AG20443 (cell line): ENCODE measurements at places on chromosomes 12 and 14.

DNA sequence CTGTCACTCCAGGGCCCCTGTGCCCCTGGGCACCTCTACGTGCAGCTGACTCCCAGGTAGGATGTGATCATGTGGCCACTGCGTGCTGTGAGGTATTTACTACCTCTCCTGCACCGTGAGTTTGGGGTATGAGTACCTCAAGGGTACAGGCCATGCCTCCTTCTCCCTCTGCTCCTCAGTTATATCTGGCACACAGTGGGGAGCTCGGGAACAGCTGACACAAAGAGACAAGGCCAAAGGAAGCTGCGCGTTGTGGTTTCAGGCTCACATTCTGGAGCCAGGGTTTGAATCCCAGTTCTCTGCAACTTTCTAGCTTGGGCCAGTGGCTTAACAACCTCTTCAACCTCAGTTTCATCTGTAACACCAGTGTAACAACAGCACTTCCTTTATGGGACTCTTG, 7.8 kb upstream of the SLC6A12 start:
- no peak for DNase-seq

- DNase-seq: no peak
These were observed 499.0 kb downstream of the VRK1 start for GRCh38 chr14:97296176-97296575.

GRCh38 chr14:106318700-106319099, 792.3 kb downstream of the TMEM121 start:
- DNase-seq: no peak

GRCh38 chr14:90839024-90839888, 23.0 kb upstream of the TTC7B start:
- DNase-seq: peak; percentile 83

DNA sequence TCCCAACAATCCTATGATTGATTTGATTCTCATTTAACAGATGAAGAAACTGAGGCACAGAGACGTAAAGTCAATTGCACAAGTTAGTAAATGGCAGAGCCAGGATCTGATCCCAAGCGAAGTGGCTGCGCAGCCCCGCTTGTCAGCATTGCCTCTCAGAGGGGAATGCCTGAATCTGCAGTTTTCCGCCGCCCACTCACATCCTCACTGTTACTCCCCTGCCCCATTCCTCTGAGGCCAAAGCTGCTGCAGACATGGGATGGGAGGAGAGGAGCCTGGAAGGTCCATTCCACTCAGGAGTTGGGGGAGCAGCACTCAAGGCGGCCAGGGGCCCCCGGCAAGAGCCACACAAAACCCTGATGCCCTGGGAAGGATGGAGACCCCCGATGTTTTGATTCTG, 1.0 kb downstream of the NRIP2 start:
- DNase-seq: no peak

DNA sequence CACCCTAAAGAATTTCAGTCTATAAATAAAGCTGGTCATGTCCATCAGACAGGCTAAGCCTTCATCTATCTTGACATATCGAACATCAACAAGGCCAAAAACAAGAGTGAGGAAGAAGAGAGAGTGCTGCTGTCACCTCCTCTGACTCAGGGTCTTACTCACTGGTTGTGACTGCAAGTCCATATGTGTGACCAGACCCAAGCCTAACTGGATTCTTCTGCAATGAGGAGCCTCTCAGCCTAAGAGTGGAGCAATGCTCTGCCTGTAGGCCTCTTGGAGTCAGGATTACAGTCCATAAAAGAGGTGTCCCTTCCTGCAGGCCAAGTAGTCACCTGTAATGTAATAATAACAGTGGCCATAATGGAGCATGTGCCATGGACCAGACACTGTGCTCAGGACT, 121.2 kb upstream of the SLC35F4 start:
- peak; percentile 37 for DNase-seq

DNA sequence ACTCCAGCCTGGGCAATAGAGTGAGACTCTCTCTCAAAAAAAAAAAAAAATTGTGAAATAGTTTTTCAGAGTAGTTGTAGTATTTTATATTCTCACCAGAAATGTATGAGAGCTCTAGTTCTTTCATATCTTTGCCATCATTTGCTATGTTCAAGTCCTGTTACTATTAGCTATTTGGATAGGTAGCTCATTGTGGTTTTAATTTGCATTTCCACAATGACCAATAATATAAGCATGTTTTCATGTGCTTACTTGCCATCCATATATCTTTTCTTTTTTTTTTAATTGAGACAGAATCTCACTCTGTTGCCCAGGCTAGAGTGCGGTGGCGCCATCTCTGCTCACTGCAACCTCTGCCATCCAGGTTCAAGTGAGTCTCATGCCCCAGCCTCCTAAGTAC, 8.4 kb upstream of the RIPK3 start:
- DNase-seq: no peak

DNA sequence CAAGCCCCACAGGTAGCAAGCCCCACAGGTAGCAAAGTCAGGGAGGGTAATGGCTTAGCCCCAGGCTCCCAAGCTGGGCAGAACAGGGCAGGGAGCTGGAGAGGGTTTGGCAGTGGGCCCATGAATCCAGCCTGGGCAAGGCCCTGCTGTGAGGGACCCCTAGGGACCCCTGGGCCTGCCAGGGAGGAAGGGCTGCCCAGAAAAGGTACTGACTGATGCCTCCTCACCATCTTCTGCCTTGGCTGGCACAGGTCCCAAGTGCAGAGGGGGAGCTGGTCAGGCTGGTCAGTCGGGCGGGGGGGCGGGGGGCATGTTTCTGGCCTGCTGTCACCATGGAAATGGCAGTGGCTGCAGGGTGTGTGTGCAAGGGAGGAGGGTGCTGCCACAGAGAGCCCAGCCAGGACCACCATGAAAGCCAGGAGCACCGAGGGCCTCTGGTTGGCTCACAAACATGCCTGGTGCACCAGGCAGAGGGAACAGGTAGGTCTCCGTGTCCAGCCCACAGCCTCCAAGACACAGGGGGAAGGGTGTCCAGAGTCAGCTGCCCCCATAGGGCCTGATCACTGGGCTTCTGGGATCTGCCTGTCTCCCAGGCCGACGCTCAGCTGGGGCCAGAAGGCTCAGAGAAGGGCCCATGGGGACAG, 1.5 kb upstream of the CRIP2 start:
- peak; percentile 33 for DNase-seq
